MCF 10A (cell line): ENCODE measurements at places on chromosomes 3 and 15. TPM values are rescaled to one million over a fixed set of nuclear protein-coding genes. Genes with fewer than 3 reads are reported as not detected.

GRCh38 chr3:136750897-136751315, 1.3 kb downstream of the STAG1 start:
- peaks cover 5% of the 10 kb centered on the region for H3K36me3 ChIP-seq
- no peaks in the 10 kb centered on the region for H3K27me3 ChIP-seq
- H3K4me1 ChIP-seq: peaks cover 17% of the 10 kb centered on the region
- H3K27ac ChIP-seq: peak overlapping the region; percentile 97
- peak overlapping the region; percentile 79 for H3K4me3 ChIP-seq

- H3K4me3 ChIP-seq: no peak overlapping the region
- peaks cover 7% of the 10 kb centered on the region for H3K36me3 ChIP-seq
- H3K27me3 ChIP-seq: no peaks in the 10 kb centered on the region
- peak overlapping the region; percentile 74 for H3K27ac ChIP-seq
Measured at GRCh38 chr15:92158426-92158825, 235.3 kb upstream of the ST8SIA2 start.

- no peak overlapping the region for H3K4me3 ChIP-seq
- DNase-seq: peak; percentile 5
- peaks cover 9% of the 10 kb centered on the region for H3K4me1 ChIP-seq
- H3K27ac ChIP-seq: no peak overlapping the region
Measured at GRCh38 chr3:157914882-157915281, 191.3 kb downstream of the SHOX2 start.

DNA sequence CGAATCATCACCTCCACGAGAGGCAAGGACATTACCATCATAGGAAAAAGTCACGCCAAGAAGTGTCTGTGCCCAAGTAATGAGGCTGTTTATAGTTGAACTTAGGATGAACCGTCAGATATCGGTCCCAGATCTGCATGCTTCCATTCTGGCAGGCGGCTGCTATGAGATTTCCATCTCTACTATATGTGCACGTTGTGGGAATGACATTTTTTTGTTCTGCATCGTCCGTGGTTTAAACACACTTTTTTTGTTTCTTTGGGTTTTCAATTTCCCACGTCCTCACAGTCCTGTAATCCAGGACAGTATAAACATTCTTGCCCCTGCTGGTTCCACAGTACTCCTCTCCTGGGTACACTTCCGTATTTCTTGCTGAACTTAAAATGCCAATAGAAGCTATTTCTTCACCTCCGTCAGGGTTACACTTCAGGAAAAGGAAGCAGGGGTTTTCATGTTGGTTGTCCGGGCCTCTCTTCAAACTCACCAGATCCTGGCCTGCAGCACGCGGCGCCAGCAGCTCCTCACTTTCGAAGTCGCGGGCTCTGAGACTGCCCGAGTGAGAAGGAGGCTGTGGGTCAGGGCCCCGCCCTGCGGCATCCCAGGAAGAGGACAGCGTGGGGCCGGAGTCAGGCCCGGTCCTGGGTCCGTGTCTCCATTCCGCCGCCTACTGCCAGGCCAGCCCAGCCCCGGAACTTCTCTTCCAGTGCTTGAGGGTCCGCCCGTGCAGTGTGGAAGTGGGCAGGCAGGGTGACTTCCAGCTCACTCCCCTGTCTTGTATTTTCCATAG, 9.8 kb upstream of the TM4SF4 start:
- H3K27ac ChIP-seq: no peak overlapping the region
- peaks cover 13% of the 10 kb centered on the region for H3K4me1 ChIP-seq
- H3K36me3 ChIP-seq: no peaks in the 10 kb centered on the region
- DNase-seq: no peak
- H3K4me3 ChIP-seq: no peak overlapping the region

EDEM1 gene
- total RNA-seq: 114 and 157 TPM in 2 replicates

GRCh38 chr15:25737218-25737643, 125.9 kb downstream of the ATP10A start:
- no peak overlapping the region for H3K4me3 ChIP-seq
- H3K36me3 ChIP-seq: peaks cover 6% of the 10 kb centered on the region

EXD1 gene
- 0.12 and 0.37 TPM in 2 replicates for total RNA-seq

GRCh38 chr15:61558172-61559136, 329.4 kb upstream of the RORA start:
- H3K27ac ChIP-seq: no peak overlapping the region
- H3K4me1 ChIP-seq: peaks cover 8% of the 10 kb centered on the region
- no peaks in the 10 kb centered on the region for H3K36me3 ChIP-seq
- H3K27me3 ChIP-seq: peaks cover 30% of the 10 kb centered on the region
- no peak overlapping the region for H3K4me3 ChIP-seq
- no peak for DNase-seq

STRIT1 gene
- total RNA-seq: not detected in 2 replicates

FSTL1 gene
- 49.4 and 56.4 TPM in 2 replicates for total RNA-seq

FAM81A gene
- total RNA-seq: 1.1 TPM in 2 replicates

GXYLT2 gene
- total RNA-seq: 3.9 and 4.1 TPM in 2 replicates

TUSC7 gene
- not detected in 2 replicates for total RNA-seq

- peak; percentile 71 for DNase-seq
- no peak overlapping the region for H3K27ac ChIP-seq
- no peaks in the 10 kb centered on the region for H3K36me3 ChIP-seq
- H3K4me3 ChIP-seq: no peak overlapping the region
Measured at GRCh38 chr3:11522398-11522715, 121.4 kb downstream of the VGLL4 start.

PAK6 gene
- 9.3 and 9.5 TPM in 2 replicates for total RNA-seq

GRCh38 chr15:71808311-71809020, 1.9 kb upstream of the NR2E3 start:
- H3K4me3 ChIP-seq: no peak overlapping the region
- no peak overlapping the region for H3K27ac ChIP-seq

SNX22 gene
- total RNA-seq: 0.16 and 0.25 TPM in 2 replicates

SCAANT1 gene
- not detected in 2 replicates for total RNA-seq

FOXL2NB gene
- 0.14 and 0.20 TPM in 2 replicates for total RNA-seq

- DNase-seq: no peak
- no peaks in the 10 kb centered on the region for H3K27me3 ChIP-seq
- H3K4me3 ChIP-seq: no peak overlapping the region
Measured at GRCh38 chr15:71779073-71779797, 31.1 kb upstream of the NR2E3 start.

TM4SF18 gene
- not detected in 2 replicates for total RNA-seq

DNA sequence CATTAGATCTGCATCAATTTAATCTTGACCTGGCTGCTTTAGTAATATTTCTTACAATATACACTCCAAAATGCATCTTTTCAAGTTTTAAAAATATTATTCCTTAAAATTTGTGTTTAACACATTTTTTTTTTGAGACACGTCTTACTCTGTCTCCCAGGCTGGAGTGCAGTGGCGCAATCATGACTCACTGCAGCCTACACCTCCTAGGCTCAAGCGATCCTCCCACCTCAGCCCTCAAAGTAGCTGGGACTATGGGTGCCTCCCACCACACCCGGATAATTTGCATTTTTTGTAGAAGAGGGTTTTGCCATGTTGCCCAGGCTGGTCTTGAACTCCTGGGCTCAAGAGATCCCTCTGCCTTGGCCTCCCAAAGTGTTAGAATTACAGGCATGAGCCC, 73.6 kb downstream of the ETV5 start:
- H3K36me3 ChIP-seq: no peaks in the 10 kb centered on the region
- DNase-seq: peak; percentile 76
- H3K27me3 ChIP-seq: no peaks in the 10 kb centered on the region
- no peak overlapping the region for H3K27ac ChIP-seq
- no peaks in the 10 kb centered on the region for H3K4me1 ChIP-seq

DNA sequence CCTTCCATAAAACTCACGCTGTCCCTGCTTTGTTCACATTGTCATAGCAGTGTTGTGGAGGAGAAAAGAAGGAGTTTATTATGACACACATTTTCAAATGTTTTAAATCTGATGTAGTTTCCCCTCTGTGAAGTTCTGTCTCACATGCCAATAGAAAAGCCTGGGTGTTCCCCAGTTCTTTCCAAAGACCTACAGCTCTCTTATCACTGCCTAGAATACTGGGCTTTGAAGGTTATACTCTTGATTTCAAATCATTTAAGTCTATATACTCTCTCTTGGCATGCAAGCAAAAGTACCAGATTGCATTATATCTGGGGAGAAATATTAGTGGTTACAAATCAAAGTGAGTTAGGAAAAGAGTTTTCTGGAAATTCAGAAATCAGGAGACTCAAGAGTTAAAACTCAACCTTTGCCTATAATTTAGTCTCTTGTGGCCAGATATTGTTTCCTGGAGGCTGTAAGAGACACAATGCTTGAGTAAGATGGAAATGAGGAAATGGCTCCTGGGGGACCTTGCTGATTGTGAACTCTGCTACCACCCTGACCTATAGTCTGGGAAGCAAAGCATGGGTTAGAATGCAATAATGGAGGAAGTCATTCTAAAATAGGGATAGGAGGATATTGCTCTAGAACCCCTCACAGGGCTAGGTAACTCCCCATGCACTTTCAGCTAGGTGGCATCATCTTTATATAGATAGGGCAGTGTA, 182.8 kb downstream of the KCNAB1 start:
- peaks cover 6% of the 10 kb centered on the region for H3K4me1 ChIP-seq
- no peak for DNase-seq
- no peaks in the 10 kb centered on the region for H3K36me3 ChIP-seq
- H3K27me3 ChIP-seq: peaks cover 10% of the 10 kb centered on the region
- no peak overlapping the region for H3K4me3 ChIP-seq
- H3K27ac ChIP-seq: no peak overlapping the region

CHRM5 gene
- total RNA-seq: not detected in 2 replicates

DNA sequence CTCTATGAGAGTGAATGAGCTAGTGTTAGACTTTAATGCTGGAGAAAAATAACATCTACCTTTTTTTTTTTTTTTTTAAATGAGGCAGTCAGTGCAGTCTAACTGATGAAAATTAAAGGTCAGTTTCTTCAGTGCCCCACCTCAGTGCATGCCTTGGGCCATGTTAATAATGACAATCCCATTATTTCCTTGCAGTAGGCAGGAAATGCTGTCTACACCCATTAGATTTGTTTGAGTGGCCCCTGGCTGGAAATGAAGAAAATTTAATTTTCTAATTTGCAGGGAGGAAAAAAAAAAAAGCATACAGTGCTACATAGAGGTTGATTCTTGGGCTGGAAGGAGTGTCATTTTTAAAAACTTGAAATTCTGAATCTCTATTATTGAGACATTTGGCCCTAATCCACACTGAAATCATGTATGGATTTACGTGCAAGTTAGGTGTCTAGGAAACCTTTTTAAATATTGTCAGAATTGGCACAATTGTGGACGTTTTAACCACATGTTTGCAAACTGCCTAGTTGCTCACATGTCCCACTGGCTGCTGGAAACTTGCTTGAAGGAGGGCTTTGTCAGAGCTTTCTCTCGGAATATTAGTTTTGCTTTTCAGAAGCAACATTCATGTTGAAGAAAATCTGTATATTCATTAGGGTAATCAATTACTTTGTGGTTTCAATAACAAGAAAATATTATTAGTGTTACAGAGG, 18.4 kb downstream of the FNDC3B start:
- H3K36me3 ChIP-seq: peaks cover 50% of the 10 kb centered on the region
- H3K27me3 ChIP-seq: no peaks in the 10 kb centered on the region
